ENCODE measurements at places on chromosomes 4 and X. TPM values are rescaled to one million over a fixed set of nuclear protein-coding genes. Genes with fewer than 3 reads are reported as not detected.

DNA sequence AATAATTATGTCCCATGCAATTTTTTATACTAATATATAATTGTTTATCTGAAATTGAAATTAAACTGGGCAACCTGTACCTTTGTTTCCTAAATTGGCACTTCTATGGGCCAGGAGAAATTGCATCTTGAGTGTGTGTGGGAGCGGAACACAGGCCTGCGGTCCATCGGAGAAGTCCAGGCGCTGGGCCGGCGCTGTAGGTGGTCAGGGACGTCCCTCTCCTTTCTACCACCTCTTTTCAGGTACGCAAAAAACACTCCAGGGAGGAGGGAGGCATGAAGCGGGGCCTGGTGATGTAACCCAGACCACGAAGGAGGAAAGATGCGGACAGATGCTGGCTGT, 717 bp downstream of the MGAT4D start:
- DNase-seq, result no peak

The XK gene
- 0.07 TPM for total RNA-seq

- DNase-seq, result peak; percentile 47
Measured at GRCh38 chr4:9904976-9905587, 116.2 kb downstream of the SLC2A9 start.

DNA sequence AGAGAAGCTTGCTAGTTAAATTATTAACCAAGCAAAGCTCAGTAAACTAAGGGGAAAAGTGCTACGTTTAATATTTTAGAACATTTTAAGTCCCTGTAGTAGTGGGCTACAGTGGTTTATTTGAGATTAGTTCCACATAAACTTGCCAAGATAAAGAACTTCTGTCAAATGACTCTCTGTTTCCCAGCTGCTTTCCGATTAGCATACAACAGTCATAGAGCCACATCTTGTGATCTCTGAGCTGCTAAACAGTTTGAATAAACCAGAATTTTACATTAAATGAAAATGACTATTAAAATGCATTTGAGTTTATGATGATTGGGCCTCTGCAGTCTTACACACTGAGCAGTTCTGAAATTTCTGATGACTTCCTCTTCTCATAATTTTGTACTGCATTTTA, 568.5 kb downstream of the IQCM start:
- no peak for DNase-seq

DNA sequence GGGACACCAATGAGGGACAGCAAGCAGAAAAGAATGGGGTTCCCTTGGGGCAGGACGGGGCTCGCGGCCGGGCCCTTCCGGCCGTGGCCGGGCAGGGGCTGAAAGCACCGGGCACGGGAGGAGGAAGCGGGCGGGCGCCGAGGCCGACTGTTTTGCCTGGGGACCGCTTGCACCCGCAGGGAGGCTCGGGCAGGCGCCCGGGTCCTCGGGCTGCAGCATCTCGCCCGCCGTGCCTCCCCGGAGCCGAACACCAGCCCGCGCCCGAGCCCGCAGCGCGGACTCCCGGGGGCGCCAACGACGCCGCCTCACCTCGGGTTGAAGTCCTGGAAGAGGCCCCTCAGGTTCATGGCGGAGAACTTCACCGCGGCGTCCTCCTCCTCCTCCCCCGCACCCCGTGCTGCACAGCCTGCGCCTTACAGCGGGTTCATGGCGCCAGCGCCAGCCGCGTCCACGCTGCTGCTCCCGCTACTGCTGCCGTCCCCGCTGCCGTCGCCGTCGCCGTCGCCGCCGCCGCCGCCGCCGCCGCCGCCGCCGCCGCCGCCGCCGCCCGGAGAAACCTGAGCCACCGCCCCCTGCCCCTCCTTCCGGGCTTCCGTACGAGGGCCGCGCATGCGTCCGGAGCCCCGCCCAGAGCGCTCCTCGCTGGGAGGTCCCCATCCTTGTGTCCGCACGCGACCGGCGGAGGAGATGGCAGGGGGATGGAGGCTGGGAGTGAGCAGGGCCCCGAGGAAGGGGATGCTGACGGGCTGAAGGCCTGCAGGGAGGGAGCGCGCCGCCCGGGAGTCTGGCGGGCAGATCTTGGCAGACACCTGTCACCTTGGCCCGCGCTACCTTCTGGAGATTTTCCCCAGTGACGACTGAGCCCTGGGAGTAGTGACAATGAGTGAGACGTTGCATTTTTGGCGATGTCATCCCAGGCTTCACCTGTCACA, at the start of gene TMEM185A:
TMEM185A (minus strand) TSS at position 559 of the 932 bp plus-strand sequence; CDS start at position 347, 212 bp downstream.
- DNase-seq, result peak; percentile 85

- DNase-seq, result no peak
Measured at GRCh38 chrX:17692709-17693346, 44.5 kb upstream of the SCML1 start.

The GRIA3 gene
- total RNA-seq, result not detected

DNA sequence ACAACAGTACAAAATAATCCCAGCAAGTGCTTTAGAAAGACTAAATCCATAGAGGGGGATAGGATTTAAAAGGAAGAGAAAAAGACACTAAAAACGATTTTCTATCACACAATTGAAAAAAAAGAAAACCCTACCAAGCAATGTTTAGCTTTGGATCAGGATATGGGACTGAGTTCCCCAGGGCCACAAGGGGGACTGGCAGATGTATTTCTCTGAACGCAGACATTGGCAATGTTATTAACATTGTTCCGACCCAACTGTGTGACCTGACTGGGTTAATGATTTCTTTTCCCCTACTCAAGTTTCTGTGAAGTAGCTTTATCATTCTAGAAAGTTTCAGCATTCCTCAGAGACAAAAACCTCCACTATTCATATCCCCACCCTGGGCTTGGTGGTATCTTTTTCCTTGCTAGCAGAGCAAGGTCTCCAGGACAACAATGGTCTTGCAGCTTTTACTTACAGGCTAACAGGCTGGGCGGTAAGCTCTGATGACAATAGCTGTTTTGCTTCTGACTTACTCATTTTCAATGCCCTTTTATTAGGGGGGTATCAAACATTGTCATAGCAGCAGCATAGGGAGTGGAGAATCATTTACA, 25.8 kb downstream of the SLC7A11 start:
- DNase-seq, result no peak

DNA sequence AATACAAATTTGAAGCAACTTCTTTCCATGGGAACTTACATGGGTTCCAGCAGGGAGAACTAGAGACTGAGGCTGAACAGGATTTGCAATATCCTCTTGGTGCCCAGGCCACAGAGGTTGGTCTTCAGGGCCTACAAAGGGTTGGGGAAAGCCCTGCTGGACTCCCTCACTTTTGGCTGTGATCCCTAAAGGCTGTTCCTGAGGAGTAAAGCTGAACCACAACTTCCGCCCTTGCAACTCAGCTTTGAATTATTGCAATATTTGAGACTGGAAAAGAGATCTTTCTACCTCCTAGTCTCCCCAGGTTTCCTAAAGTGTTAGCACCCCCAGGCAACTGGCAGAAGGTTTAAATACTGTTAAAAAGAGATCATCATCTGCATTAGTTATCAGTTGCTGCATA, 26.9 kb downstream of the DCHS2 start:
- DNase-seq, result no peak

The CTAG2 gene
- total RNA-seq, result not detected

- DNase-seq, result no peak
Measured at GRCh38 chr4:2390146-2390545, 28.3 kb downstream of the ZFYVE28 start.

DNA sequence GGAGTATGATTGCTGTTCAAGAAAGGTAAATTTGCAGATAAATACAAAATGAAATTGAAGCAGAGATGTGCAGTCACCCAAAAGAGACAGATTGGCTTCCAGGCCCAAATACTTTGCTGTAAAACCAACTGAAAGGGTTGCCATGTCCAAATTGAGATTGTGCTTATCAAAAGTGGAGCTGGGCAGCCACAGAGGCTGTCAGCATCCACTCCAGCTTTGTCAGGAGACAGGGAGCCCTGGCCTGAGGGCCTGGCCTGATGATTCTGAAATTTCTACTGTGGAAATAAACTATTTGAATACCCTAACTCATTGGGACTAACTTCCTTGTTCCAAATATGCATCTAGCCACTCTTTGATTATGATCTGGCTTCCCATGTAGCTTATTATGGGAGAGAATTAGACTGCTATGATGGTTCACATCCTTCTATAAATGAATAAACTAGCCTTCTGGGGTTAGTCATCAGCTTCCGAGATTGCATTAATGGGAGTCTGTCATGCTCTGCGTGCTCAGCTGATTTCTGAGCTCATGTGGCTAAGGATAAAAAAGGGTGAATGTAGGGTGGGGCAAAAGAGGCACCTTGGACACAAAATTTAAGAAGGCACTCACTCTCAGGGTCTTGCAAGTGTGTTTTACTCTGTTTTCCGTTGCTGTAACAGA, 48.2 kb downstream of the SLC34A2 start:
- no peak for DNase-seq

The XAGE2 gene
- total RNA-seq, result not detected

The LIMCH1 gene
- not detected for total RNA-seq

GRCh38 chr4:137597752-137598430, 65.6 kb upstream of the PCDH18 start:
- DNase-seq, result no peak

The REELD1 gene
- total RNA-seq, result 0.09 TPM

- peak; percentile 10 for DNase-seq
Measured at GRCh38 chr4:155787113-155787710, 28.4 kb downstream of the GUCY1B1 start.

All from activated CD4-positive, alpha-beta T cell treated with anti-CD3 and anti-CD28 coated beads for 36 hours (primary cell).